Thyroid gland (tissue), 4 donors: ENCODE measurements at places on chromosomes 2 and 18. TPM values are rescaled to one million over a fixed set of nuclear protein-coding genes. Genes with fewer than 3 reads are reported as not detected.

The SLC11A1 gene
- 1.7 TPM for total RNA-seq

The GKN2 gene
- not detected for total RNA-seq

The BMP10 gene
- total RNA-seq, result not detected

The SERPINB13 gene
- not detected for total RNA-seq

The CFAP221 gene
- 13.1 TPM for total RNA-seq

The POTEC gene
- total RNA-seq, result not detected

DNA sequence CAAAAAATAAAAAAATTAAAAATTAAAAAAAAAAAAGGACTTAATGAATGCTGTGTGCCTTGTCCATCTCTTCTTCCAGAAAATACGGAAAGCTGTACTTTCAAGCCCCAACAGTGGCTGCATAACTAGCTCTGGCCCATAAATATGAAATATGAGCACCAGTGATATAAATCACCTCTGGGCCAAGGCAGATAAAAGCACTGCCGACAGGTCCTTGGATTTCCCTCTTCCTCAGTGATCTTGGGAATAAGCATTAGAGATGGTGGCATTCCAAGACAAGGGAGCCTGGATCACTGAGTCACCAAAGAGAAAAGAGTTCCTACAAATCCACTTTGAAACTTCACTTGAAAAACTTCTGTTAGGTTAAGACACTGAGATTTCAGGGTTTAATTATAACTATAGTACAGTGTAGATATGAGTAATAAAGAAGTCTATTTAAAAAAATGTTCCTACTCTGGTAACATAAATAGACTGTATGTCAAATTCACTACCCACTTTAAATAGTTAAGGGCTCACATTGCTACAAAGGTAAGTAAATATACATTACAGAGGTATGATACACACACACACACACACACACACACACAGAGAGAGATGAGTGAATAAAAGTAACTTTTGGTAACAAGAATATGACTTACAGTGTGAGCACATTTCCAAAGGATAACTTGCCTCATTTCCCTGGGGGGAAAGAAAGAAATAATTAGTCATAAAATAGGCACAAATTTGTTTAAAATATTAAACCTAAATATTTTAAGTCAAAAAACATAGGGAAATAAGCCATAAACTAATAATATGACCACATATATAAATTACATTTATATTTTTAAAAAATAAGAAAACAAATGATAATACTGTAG is 35.6 kb downstream of the PPP3R1 start:
- no peak for DNase-seq

DNA sequence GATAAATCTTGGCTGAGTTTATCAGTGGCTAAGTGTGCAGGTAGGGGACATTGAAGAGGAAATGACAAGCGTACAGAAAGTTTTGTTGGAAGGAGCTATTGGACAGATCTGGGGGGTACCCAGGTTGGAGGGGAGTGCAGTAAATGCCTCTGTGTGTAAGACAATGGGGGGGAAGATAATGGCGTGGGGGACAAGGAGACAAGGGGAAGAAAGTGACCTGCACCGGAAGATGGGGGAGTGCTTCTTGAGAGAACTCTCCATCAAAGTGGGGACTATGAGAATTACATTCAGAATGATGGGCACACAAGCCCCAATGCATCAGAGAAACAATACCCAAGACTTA is 190.0 kb downstream of the ALPK2 start:
- no peak for DNase-seq

DNA sequence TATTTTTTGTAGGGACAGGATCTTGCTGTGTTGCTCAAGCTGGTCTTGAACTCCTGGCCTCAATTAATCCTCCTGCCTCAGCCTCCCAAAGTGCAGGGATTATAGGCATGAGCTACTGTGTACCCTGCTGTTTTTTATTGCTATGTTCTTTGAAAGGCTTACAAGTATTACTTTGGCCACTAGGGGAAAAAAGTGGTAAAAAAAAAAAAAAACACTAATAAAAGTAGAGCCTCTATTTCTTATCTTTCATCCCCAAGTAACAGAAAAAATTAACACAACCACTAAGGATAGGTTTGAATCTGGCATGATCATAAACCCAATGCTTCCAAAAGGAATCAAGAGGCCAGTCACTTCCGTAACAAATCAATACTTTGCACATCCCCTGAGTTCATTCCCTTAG is 11.6 kb downstream of the NOL10 start:
- no peak for DNase-seq

GRCh38 chr2:197089655-197090054 is 163.1 kb upstream of the PGAP1 start:
- DNase-seq, result no peak

GRCh38 chr18:8468921-8469335 is 140.3 kb upstream of the RAB12 start:
- DNase-seq, result no peak

DNA sequence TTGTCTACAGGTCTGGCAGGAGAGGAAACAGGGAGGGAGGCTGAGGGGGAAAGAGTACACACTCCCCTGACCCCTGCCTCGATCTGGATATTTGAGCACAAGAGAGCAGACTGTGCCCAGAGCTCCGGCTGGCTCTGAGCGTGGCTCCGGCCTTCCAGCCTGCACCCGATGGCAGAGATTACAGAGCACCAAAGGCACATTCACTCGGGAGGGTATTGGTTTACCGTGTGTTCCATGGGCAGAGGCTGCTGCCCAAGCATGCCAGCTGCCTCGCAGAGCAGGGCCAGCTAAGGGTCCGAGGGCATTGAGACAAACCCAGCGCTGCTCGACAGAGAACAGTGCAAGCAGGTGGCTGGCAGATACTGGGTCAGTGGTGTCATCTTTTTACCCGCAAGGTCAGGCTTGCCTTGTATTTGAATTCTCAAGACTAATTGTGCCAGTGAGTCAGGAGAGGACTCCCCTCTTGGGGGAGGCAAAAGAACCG is 132.2 kb downstream of the TNS1 start:
- no peak for DNase-seq

- no peak for DNase-seq
Observed at GRCh38 chr2:107627164-107627563, 199.5 kb upstream of the RGPD4 start.

DNA sequence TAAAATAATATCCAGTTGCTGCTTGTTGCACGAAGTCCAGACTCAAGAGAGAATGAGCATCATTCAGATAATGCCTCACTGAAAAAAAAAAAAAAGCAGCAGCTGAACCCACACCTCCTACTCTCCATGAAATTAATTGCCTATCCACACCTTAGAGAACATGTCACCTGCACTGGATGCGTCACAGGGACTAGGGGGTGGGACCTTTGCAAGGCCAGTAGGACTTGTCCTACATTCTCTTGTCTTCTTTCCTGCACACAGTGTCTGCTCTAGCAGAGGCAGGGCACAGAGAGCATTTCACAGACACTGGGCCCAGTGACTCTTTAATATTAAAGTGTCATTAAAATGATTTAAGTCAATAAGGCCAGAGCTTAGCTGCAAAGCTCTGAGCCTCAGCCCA is at the start of gene ABCA12:
ABCA12 (minus strand) TSS at position 148 of the 400 bp plus-strand sequence. CDS start 418 bp downstream, outside the sequence.
- DNase-seq, result no peak

- no peak for DNase-seq
Observed at GRCh38 chr2:12514631-12515437, 201.9 kb upstream of the TRIB2 start.
